Astrocyte of the spinal cord (primary cell): ENCODE measurements at places on chromosomes 3 and 15.

- DNase-seq, result no peak
These were observed 74.7 kb downstream of the IL1RAP start for GRCh38 chr3:190588570-190588969.

DNA sequence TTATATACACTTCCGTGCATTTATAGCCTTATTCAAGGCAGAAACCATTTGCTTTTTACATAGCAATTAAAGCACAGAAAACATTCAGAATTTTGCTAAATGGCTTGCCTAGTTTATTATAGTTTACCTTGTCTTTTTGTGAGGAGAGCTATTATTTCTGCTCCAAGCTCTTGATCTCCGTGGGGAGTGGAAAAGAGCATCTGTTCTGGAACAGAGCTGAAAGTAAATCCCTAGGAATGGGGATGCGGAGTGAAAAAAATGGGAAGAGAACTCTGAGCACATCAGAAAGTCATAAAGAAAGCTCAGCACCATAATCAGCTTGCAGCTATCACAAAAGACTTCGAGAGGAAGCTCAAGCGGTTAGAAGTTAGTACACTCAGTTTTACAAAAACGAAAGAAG, 1006.7 kb downstream of the ROBO2 start:
- DNase-seq, result no peak

GRCh38 chr15:69415381-69415780, 1.2 kb downstream of the KIF23 start:
- no peak for DNase-seq

GRCh38 chr15:61186905-61187741, 42.0 kb downstream of the RORA start:
- no peak for DNase-seq

- DNase-seq, result peak; percentile 41
These were observed 17.8 kb downstream of the SPATA12 start for GRCh38 chr3:57078344-57078634.

DNA sequence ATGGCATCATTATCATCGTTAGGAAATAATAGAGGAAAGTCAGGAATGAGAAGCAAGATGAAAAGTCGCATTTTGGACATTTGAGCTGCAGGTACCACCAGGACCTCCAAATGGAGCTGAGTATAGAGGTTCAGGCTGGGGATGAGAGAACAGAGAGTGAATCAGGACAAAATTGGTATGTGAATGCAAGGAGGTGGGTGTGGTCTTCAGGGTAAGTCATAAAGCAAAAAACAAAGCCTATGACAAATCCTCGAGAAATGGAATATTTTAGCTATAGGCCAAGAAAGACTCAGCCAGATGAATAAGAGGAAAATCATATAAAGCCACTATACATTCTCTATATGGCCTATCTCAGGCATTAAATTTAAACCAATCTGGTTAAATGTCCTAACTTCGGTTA, 841.3 kb downstream of the ROBO1 start:
- no peak for DNase-seq

GRCh38 chr3:10226293-10226692, 22.0 kb upstream of the TATDN2 start:
- DNase-seq, result no peak

DNA sequence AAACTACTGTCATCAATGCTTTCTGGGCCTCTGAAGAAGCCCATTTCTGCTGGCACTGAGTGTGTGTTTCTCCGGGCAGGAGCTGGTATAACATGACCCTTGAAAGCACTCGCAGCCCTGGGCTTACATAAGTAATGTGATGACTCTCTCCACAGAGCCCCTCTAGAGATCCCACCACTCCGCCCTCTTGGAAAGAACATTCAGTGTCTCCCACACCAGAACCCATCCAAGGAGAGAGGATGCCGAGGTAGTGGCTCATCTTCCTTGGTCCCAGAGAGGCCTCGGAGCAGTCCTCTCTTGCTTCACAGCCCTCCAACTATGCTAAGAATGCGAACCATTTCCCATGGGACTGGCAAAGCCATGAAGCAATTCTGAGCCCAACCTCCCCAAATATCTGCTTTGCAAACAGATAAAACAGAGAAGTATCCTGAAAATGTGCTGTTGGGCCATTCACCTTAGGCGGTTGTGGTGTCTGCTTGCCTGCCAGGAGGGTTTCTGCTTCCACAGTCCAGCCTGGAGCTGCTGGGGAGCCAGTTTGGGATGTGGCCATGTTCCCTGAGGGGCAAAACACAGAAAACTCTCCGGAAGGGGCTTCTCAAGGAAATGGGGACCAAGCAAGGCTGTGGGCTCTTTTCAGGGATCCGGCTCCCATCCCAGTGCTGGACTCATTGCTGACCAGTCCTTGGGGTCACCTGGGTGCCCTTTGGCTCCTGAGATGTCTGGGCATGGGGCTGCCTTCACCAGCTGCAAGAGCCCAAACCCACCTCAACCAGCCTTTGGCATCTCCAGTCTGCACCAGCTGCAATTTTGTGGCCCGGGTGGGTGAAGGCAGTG, 47.3 kb downstream of the AMOTL2 start:
- peak; percentile 94 for DNase-seq

DNA sequence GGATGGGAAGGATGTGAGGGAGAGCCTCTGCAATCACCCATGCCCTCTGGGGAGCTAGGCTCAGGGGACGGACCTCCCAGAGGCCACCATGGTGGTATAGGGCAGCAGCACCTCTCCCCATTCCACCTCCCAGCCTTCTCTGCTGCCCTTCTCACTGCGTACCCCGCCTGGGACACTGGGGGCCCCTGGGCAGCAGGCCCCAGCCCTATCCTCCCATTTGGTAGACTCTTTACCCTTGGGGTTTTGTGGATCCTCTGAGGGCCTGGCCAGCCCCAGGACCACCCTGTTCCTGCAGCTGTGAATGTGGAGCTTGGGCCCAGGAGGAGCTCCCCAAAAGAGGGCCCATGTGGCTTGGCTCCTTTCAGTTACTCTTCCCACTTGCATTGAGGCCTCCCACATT, 131.9 kb downstream of the DNAJB8 start:
- DNase-seq, result no peak

DNA sequence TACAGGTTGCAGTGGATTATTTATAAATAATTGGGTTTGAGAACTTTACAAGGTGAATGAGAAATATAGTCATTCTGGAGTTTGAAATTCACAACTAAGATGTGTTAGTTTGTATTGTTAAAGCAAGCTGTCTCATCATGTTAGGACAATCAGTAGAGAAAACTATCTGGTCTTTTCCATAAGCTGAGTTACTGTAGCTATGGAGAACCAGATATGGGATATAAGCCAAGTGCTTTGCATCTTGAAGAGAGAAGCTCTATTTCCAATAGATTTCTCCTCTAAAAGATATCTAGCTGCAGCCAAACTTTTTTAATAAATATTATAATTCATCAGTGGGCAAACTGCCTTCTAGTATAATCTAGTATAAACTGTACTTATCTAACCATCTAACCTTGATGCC, 11.3 kb downstream of the P3H2 start:
- DNase-seq, result no peak

DNA sequence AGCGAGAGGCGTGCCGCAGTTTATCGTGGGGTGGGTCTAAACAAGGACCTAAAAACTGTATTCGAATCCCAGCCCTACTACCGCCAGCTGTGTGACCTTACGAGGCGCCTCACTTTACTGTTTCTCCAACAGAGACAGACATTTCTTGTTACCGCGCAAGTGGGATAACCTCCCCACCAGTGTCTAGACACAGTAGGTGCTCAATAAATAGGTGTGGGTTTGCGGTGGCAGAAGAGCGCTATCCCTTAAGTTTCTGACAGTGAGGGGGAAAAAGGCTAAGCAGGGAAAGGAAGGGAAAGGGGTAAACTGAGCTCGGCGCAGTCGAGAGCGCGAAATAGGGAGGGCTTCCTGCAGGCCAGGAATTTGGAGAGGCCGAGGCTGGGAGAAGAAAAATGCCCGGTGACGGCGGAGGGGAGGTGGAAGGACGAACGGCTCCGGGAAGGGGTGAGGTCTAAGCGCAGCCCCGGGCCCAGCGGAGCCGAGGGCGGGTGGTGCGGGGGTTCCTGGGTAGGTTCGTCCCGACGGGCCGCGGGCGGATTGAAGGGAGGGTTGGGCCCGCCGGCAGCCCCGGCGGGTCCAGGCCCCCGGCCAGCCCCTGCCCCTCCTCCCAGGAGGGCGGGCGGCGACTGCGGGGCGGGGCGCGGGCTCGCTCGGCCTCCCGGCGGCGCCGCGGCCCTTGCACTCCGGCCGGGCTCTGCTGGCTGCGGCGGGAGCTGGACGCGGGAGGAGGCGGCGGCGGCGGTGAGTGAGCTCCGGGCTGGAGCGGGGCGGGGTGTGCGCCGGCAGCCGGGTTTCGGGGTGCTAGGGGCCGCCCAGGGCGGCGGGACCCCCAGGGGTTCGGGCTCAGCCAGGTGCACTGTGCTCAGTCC, at the start of gene CGNL1:
CGNL1 (plus strand) TSS at position 679 of the 869 bp plus-strand sequence. CDS start 61,495 bp downstream, outside the sequence.
- no peak for DNase-seq

DNA sequence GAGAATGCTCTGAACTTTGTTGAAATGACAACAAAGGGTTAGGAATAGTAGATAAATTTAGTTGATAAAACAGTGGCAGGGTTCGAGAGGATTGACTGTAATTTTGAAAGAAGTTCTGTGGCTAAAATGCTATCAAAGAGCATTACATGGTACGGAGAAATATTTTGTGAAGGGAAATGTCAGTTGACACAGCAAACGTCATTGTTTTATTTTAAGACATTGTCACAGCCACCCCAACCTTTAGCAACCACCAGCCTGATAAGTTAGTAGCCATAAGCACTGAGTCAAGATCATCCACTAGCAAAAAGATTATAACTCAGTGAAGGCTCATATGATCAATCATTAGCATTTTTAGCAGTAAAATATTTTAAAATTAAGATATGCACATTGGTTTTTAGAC, 8.7 kb upstream of the ST3GAL6 start:
- DNase-seq, result no peak

DNA sequence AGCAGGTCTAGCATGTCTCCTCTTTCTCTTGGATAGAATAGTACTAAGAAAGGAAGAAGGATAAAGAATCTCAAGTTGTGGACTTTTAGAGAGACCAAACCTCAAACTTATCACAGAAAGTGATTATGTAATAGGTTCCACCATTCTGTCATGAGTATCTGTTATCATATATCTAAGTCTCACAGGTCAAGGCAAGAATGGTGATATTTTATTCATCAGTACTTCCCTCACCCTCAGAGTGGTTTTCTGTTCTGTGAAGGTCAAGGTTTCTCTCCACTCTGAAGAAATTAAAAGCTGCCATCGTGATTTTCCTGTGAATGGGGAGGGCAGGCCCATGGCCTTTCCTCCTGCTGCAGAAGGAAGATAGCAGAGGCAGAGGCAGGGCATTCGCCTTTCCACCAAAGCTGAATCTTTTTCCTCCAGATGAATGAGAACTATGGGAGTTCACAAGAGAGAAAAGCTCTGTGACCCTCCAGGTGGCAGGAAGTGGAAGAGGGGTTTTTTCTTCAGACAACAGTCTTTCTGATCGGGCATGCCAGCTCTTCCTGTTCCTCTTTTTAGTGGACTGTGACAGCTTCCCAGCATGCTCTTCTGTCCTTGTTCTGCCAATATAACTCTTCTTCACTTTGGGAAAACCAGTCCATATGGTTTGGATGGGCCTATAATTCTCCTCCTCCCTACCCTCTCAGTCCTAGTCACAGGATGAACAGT, 37.1 kb upstream of the CCK start:
- no peak for DNase-seq

GRCh38 chr3:183180784-183181295, 18.3 kb upstream of the LAMP3 start:
- DNase-seq, result no peak

GRCh38 chr15:41606997-41607396, 48.0 kb downstream of the TYRO3 start:
- DNase-seq, result peak; percentile 89

- no peak for DNase-seq
These were observed 102.8 kb upstream of the PFN2 start for GRCh38 chr3:150073513-150073912.

- DNase-seq, result peak; percentile 97
These were observed at the start of gene FRMD5 for GRCh38 chr15:44195151-44195740. Gene FRMD5 (minus strand): TSS chr15:44195271.

DNA sequence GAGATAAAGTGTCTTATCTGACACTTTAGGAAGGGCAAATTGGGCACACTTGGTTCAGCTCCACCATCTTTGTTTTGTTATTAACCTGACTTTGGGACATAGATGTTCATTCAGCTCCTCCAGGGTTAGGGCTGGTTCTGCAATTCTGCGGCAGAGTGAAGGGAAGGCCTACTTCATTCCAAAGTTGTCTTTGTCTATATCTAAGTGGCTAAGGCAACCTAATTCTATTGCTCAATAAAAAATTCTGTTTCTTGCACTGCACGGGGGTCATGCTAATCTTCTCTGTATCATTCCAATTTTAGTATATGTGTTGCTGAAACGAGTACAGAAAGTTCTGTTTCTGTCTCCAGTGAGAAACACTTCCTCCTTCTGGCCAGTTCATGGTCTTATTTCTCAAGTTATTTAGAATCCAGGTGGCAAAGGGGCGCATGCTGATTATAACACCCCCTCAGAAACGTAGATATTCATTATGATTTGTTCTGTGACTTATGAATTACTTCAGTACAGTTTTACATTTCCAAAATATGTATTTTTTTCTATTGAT, 53.5 kb downstream of the PFN2 start:
- no peak for DNase-seq

DNA sequence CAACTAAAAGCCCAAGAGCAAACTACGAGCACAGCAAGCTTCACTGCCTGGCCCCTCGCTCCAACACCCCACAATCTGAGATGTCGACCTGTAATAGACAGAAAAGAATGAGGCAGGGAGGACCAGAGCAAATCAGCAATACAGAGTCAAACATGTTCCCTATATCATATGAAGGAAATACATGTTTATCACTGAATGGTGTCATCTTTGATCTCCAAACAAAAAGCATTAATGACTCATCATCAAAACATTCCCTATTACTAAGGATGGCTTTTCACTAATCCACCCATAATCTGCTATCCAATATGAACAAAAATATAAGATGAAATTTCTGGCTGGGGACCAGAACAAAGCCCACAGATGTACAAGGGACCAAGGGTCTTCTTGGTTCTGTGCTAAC, 34.7 kb downstream of the MYO5A start:
- no peak for DNase-seq

GRCh38 chr3:13821126-13821525, 58.7 kb downstream of the WNT7A start:
- DNase-seq, result no peak

DNA sequence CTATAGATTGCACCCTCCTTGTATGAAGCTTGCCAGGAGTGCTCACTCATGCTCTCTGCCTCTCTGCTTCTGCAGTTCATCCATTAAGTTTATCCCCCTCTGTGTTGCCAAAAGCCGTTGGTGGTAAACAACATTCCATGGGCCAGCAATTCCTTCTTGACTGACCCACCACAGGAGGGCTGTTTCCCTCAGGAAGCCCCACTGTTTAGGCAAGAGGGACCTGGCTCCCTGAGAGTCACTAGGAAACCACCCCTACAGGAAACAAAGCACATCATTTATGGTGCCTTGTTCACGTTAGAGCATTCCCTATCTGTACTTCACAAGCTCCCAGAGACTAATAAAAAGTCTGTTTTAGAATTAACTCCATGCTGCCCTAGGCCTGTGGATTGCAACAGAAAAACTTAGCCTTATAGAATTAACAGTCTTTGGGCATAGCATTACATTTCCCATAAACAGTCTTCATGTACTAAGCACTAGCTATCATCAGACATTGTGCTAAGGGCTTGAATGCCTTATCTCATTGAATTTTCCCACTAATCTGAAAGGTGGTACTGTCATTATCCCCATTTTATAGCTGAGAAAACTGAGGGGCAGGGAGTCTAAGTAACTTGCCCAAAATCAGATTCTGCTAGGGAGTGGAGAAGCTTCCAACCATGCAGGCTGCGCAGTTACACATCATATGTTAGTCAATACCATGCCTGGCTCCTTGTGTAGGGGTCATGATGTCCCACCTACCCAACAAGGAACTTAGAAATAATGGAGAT, 149.9 kb downstream of the SHQ1 start:
- DNase-seq, result peak; percentile 18

GRCh38 chr3:175704366-175705055, 845.4 kb downstream of the NAALADL2 start:
- no peak for DNase-seq
